ENCODE measurements at places on chromosomes 13 and 19.
A peak's percentile ranks its signal among the peaks of the same experiment; 100 is the strongest.

DNA sequence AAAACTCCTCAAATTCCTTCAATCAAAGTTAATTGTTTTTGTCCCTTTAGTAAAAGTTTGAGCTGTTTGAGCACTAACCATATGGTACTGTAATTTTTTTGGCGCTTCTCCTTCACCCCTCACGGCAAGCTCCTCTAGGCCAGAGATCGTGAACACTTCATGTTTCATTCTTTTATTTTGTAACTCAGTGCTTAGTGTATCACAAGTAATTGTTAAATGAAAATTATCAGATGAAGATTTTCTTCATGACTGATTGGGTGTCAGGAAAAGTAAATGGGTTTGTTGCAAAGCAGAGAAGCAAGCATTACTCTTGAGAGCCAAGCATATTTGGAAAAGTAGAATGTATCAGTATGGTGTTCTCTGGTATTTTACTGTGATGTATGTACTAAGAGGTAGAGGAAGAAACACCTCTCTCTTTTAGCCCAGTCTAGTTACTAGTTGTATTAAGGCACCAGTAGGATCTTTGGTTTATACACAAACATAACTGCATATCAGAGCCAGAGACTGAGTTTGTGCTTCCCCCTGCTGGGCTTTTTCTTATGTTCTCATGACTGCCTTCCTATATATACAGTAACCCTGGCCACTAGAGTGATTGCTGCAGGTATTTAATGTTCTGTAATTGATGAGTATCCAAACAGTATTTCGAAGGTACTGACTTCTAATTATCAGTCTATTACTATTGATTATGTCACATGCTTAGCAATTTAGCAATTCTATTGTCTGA lies 202.3 kb upstream of the KLHL1 start:
- no peak for DNase-seq

GRCh38 chr13:89988206-89988605 lies 1359.3 kb upstream of the MIR17HG start:
- DNase-seq: peak; percentile 18

- no peak for DNase-seq
Measured at GRCh38 chr19:7006135-7006704, 15.0 kb downstream of the MBD3L2B start.

GRCh38 chr19:53960187-53960586 lies 2.5 kb upstream of the CACNG8 start:
- DNase-seq: no peak

Measured in skin of body (tissue), 3 donors.